ENCODE measurements at places on chromosomes 11 and 22. TPM values are rescaled to one million over a fixed set of nuclear protein-coding genes. Genes with fewer than 3 reads are reported as not detected.

DNA sequence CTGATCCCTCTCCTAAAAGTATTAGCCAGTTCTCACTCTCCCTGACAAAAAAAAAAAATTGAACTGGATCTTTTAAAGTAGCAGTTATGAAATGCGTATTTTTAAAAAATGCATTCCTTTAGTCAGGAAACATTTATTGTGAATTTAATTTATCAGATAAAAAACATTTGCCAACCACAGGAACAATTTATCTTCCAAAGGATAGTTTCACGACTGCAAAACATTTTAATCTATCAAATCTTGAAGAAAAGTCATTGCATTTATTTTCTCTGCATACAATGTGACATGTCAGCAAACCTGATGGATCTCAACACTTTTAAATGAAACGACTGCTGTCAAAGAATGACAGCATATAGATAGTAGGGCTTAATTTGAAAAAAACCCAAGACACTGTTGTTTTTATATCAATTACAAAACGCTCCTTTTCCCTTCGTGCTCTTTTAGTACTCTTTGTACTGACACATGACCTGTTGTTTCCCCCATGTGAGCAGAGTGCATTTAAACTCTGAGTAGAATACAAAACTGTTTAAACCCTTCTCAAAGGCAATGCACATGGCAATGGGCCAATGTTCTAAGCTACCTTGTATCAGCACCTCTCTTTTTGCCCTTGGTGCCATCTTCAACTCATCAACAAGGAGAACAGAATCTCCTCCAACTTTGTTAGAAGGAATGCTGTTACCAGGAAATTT is 107.0 kb downstream of the ATG16L2 start:
- no peak for DNase-seq

GRCh38 chr22:20758688-20759087 is 15.2 kb upstream of the SERPIND1 start:
- peak; percentile 1 for DNase-seq

DNA sequence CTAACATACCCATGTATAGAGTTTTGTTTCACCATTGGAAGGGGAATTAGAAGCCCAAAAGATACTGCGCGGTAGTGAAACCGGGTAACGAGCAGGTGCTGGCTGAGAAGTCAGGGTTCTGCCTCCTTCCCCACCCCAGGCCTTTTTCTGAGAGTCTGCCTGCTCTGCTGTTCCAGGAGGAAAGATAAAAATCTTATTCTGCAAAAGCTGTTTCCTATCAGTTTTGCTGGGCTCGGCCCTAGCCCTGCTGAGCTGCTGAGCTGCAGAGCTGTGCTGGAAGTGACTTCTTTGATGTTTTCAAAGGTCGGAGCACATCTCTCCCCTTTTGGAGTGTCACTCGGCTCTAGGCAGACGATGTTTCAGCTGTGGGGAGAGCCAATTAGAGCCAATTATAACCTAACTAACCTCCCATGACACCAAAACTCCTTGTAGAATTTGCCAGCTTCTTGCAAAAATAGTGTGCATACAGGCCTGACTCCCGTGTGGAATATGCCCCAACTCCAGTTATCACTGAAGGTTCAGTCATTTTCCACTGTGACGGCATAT is 59.4 kb downstream of the SPATA19 start:
- no peak for DNase-seq

GRCh38 chr22:20434264-20434751 is 3.3 kb downstream of the SCARF2 start:
- DNase-seq, result peak; percentile 81

DNA sequence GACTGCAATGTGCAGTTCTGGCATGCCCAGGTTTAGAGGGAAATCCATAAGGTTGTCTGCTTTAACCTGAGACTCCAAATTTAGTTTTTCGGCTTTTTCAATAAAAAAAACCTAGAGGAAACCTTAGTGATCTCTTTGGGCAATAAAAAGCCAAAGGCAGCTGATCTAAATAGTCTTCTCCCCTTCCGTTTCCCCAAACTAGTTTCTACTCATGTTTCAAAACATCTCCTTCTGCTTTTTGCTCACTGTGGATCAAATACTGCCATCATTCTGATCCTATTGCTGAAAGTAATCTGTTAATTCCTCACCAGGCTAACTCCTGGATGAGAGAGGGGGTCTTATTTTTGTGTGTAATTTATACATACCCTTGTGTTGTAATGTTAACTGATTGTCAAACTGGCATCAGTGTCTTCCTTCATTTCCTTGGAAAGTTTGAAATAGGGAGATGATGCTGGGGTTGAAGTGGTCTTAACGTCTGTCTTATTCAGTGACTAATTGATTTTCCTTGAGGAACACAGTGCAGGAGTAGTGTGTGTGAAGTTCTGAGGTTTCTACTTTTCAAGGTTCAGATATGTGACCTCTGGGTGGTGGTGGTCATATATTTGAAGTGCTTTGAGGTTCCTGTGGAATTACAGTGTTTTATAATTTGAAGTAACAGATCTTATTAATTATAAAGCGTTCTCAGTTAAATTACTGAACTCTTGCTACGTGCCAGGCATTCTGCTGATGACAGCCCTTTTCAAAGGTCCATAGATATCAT is 55.0 kb downstream of the ARHGAP42 start:
- no peak for DNase-seq

GRCh38 chr22:46829941-46830715 is 67.7 kb downstream of the TBC1D22A start:
- no peak for DNase-seq

The TRAF6 gene
- total RNA-seq, result 12.1 TPM

The KCNQ1 gene
- not detected for total RNA-seq

The NNMT gene
- 1,196 TPM for total RNA-seq

The SLCO2B1 gene
- under 0.01 TPM for total RNA-seq

The MPZL2 gene
- total RNA-seq, result not detected

All from osteoblast (primary cell).